Left renal pelvis (tissue), 4 donors: ENCODE measurements at places on chromosomes 3 and 15.

DNA sequence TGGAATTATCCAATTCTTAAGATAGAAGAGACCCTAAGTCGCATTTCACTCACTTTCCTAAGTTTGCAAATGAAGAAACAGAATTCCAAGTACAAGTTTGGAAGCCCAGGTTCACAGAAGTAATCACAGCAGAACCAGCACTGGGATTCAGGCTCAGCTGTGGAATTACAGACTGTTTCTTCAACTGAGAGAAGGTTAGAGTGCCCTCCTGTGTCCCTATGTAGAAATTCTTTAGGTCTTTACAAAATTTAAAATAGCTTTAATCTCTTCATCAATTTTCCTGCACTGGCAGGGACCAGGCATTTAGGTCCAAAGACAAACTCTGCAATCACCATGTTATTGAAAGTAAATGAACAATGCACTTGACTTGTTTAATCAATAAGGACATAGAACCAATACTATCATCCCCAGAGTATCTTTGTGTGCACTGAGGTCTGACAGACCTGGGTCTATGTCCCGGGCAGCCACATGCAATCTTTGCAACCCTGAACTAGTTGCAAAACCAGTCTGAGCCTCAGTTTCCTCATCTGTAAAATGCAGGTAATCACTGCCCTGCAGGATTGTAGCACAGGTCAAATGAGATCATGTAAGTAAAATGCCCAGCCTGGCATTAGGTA lies 96.3 kb upstream of the ZBED2 start:
- no peak for DNase-seq

GRCh38 chr3:116417151-116417550 lies 28.1 kb downstream of the LSAMP start:
- no peak for DNase-seq

- no peak for DNase-seq
These were observed 367.2 kb upstream of the AGTR1 start for GRCh38 chr3:148330542-148330941.

DNA sequence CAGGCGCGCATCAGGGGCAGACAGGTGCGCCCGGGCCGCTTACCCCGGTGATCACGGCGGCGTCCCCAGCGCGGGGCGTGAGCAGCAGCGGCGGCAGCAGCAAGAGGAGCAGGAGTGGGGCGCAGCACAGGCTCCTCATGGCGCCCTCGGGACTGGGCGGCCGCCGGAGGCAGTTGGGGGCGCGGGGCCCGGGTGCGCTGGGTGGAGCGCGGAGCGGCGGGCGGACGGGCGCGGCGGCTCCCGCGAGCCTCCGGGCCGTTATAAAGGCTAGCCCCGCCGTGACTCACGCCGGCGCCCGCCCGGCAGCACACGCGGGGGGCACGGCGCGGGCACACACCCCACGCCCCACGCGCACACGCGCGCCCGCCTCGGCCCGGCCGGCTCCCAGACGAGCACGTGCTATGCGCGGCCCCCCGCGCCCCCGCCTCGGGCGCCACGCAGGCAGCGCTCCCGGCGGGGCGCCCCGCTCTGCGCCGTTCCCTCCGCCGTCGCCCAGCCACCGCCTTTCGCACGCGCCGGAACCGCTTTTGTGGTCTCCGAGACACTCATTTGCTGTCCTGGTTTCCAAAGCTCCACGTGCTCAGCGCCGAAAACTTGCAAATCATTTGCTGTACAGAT lies at the start of gene PROK2:
Gene PROK2 (minus strand): TSS at position 235 of the 618 bp plus-strand sequence. CDS start 96 bp downstream, at position 139.
- no peak for DNase-seq

GRCh38 chr15:45151998-45152828 lies 22.4 kb downstream of the DUOX1 start:
- DNase-seq: no peak

DNA sequence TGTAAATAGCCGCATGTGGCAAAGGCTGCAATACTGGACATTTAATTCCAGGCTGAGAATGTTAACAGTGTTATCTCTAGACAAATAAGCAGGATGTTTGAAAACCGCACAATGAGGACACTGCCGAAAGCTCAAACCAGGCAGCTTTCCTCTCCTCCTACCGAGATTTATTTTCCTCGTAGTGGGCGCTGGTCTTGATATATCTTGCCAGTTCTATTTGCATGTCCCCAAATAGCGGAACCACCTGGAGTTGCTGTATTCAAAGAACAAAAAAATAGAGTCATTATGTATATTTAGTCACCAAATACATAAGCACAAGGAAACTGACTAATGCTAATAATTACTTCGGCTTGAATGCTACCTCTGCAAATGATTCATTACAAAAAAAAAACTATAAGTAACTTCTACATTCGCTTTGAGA lies 46.5 kb downstream of the CYFIP1 start:
- DNase-seq: no peak

- no peak for DNase-seq
These were observed 346.8 kb downstream of the GABRG3 start for GRCh38 chr15:27317736-27318135.

DNA sequence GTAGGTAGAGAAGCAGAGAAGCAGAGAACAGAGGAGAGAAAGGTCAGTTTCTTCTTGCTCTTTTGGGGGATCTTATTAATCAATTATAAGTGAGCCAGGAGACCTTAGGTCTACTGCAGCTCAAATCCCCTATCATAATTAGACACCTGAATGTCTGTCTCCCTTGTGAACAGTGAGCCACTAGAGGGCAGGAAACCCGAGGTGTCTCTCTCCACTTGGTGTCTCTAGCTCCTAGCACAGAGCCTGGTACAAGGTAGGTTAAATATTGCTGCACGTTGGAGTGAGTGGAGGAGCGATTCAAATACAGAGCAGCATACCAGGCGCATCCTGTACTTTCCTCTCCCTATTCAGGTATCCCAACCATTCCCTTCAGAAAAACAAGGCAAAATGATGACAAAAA lies 2.0 kb upstream of the ST8SIA2 start:
- DNase-seq: no peak
